ENCODE measurements at places on chromosomes 12 and 14.

GRCh38 chr14:104702673-104703072 is 13.3 kb downstream of the INF2 start:
- DNase-seq, result no peak

DNA sequence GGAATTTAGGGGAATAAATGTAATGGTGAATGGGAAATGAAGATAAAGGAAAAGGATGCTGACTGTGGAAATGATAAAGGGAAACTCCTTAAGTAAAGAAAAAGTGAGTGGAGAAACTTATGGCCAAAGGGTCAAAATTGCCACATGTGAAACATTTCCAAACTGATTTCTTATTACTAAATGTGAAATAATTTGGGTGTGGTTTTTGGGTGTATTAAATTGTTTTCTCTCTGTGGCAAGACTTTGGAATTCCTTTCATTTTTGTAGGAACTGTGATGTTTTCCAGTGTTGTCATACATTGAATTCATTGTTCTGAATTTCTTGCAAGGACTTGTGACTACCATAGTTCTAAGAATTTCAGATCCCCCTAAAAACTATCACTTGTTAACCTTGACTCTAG is 1891.5 kb upstream of the SEL1L start:
- no peak for DNase-seq

- no peak for DNase-seq
These were observed 1.6 kb downstream of the ANKRD33 start for GRCh38 chr12:51889216-51890132.

DNA sequence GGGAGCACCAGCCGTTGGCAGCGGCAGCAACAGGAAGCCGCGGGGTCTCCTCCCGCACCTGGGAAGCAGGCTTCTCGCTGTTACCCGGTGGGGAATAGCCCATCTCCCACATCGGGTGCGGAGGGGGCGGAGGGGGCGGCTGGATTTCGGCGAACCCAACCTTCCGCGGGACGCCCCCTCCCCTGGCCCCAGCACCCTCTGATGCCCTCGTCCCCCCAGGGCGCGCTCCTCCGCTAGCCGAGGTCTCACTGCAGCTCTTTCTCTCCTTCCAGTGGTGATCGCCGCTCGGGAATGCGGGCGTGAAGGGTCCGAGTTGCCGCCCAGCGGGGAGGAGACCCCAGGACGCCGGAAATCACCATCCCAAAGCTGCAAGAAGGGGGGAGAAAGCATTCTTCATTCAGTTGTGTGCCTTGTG is 303 bp downstream of the SAMD4A start:
- no peak for DNase-seq

Data from activated CD4-positive, alpha-beta T cell treated with anti-CD3 and anti-CD28 coated beads for 24 hours (primary cell).